ENCODE measurements at places on chromosomes 11 and 22. TPM values are rescaled to one million over a fixed set of nuclear protein-coding genes. Genes with fewer than 3 reads are reported as not detected.

The ZP1 gene
- not detected for total RNA-seq

The MFNG gene
- 1.7 TPM for total RNA-seq

The KIRREL3 gene
- total RNA-seq, result 1.7 TPM

The OR2D2 gene
- total RNA-seq, result not detected

The KCNK4 gene
- total RNA-seq, result not detected

The LRRC32 gene
- 270 TPM for total RNA-seq

The ATG16L2 gene
- total RNA-seq, result 13.0 TPM

The THY1 gene
- total RNA-seq, result 2.7 TPM

The KRTAP5-9 gene
- total RNA-seq, result not detected

The MFRP gene
- not detected for total RNA-seq

The FAM118A gene
- total RNA-seq, result 13.8 TPM

Measured in stomach (tissue), 19 donors.